Memory B cell (primary cell): ENCODE measurements at places on chromosomes 16 and 17.

DNA sequence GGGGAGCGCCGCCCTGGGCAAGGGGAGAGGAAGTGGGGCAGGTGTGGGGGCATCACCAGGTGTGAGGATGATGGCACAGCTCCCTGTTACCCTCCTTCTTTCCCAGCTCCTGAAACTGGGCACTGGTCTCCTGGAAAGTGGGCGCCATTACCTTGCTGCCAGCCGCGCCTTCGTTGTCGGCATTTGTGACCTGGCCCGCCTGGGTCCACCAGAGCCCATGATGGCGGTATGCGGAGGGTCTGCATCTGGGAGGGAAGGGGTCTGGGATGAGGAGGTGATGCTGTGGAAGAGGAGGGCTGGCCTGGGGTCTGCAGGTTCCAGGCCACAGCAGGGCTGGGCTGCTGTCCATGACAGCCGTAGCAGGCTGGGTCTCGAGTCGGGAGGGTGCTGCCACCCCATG lies 5.5 kb downstream of the ACAP1 start:
- DNase-seq = no peak
- no peaks in the 10 kb centered on the region for H3K27me3 ChIP-seq
- H3K27ac ChIP-seq = no peak overlapping the region
- H3K4me1 ChIP-seq = peaks cover 24% of the 10 kb centered on the region
- peaks cover 17% of the 10 kb centered on the region for H3K36me3 ChIP-seq

GRCh38 chr17:7266784-7267183 lies 4.5 kb upstream of the CLDN7 start:
- H3K27ac ChIP-seq = no peak overlapping the region
- H3K4me3 ChIP-seq = no peak overlapping the region
- DNase-seq = no peak
- H3K4me1 ChIP-seq = peaks cover 12% of the 10 kb centered on the region
- H3K27me3 ChIP-seq = peaks cover 17% of the 10 kb centered on the region

GRCh38 chr17:79080761-79081290 lies 6.2 kb downstream of the ENGASE start:
- H3K36me3 ChIP-seq = peaks cover 26% of the 10 kb centered on the region
- peaks cover 9% of the 10 kb centered on the region for H3K4me1 ChIP-seq
- no peaks in the 10 kb centered on the region for H3K27me3 ChIP-seq
- no peak overlapping the region for H3K4me3 ChIP-seq

DNA sequence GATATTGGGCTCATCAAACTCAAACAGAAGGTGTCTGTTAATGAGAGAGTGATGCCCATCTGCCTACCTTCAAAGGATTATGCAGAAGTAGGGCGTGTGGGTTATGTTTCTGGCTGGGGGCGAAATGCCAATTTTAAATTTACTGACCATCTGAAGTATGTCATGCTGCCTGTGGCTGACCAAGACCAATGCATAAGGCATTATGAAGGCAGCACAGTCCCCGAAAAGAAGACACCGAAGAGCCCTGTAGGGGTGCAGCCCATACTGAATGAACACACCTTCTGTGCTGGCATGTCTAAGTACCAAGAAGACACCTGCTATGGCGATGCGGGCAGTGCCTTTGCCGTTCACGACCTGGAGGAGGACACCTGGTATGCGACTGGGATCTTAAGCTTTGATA lies 2.6 kb upstream of the HPR start:
- H3K27me3 ChIP-seq = peaks cover 2% of the 10 kb centered on the region
- no peaks in the 10 kb centered on the region for H3K4me1 ChIP-seq
- DNase-seq = no peak
- peaks cover 11% of the 10 kb centered on the region for H3K36me3 ChIP-seq

DNA sequence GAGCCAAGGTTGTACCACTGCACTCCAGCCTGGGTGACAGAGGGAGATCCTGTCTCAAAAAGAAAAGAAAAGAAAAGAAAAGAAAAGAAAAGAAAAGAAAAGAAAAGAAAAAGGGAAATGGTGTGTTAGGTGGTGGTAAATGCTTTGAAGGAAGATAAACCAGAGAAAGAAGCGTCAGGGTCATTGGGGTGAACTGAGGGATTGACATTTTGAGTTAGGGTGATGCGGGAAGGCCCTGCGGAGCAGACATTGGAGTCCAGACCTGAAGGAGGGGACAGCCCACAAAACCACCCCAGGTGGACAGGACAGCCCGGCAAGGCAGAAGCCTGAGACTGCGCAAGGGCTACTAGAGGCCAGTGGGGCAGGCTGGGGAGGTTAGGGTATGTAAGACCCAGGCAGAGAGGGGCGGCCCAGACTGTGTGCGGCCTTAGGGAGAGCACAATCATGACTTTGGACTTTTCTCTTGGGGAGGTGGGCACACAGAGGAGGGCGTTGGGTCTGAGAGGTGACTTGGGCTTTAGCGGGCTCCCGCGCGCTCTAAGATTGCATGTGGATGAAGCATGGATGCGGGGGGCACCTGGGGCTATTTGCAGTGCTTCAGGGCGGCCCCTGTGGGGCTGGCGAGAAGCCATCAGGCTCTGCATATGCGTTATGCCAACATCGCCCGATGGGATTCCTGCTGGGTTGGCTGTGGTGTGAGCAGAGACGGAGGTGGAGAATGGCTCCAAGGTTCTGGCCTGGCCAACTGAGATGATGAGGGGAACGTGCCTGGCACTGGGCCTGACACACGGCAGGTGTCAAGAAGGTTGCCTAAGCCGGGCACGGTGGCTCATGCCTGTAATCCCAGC lies 3.3 kb upstream of the GAA start:
- H3K27me3 ChIP-seq = peaks cover 12% of the 10 kb centered on the region
- peaks cover 10% of the 10 kb centered on the region for H3K4me1 ChIP-seq
- H3K4me3 ChIP-seq = no peak overlapping the region
- no peak overlapping the region for H3K27ac ChIP-seq
- H3K36me3 ChIP-seq = no peaks in the 10 kb centered on the region

DNA sequence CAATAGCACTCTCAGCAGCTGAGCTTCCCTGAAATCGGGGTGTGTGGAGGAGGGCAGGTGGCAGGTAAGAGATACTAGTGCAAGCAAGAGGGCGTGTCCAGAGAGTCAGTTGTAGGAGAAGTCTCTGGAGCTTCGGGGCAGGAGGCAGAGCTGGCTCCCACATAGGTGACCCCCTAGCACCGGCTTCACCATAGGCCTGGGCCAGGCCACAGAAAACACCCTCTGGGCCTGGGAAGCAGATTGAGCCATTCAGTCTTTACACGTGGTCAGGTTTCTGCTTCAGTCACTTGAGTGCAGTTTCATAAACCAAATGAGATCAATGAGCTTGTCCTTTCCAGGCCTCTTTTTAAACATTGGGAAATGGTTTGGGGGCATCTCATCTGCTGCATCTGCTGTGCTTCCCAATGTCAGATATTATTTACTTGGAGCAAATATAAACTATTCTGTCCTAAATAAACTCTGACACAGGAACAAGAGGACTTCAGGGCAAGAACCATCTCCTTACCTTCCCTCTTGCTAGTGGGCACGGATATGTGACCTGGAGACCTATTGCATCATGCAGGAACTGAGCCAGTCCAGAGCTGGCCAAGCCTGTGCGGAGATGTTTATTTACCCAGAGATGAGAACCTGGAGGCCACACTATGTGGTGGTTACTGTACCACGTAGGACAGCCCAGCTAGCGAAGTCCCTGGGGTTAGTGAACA lies 16.1 kb downstream of the CCR7 start:
- no peak for DNase-seq
- peaks cover 66% of the 10 kb centered on the region for H3K4me1 ChIP-seq
- peaks cover 3% of the 10 kb centered on the region for H3K36me3 ChIP-seq

GRCh38 chr17:82108496-82108945 lies 10.5 kb upstream of the FASN start:
- DNase-seq = no peak
- peaks cover 11% of the 10 kb centered on the region for H3K4me1 ChIP-seq
- H3K36me3 ChIP-seq = no peaks in the 10 kb centered on the region
- no peaks in the 10 kb centered on the region for H3K27me3 ChIP-seq

DNA sequence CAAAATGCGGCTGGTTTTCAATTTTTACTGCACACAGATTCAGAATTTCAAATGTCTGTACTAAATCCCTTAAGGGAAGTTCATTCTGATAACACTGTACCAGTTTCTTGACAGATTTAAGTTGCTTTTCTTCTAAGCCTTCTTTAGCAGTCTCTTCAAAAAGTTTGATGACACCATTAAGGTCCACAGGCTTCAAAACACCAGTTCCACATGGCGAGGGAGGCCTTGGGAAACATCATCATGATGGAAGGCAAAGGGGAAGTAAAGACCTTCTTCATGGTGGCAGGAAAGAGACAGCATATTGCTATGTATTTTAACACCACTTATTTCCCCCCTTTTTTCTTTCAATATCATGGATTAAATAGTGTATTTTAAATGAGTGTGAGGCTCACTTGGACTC lies 24.5 kb downstream of the NLRC5 start:
- H3K4me3 ChIP-seq = peak overlapping the region; percentile 34
- peak overlapping the region; percentile 91 for H3K27ac ChIP-seq
- no peak for DNase-seq
- H3K4me1 ChIP-seq = peaks cover 46% of the 10 kb centered on the region
- peaks cover 43% of the 10 kb centered on the region for H3K36me3 ChIP-seq
